ENCODE measurements at places on chromosomes 4 and X.

- no peak for DNase-seq
Observed at GRCh38 chr4:47914926-47915237, 499 bp upstream of the NFXL1 start.

DNA sequence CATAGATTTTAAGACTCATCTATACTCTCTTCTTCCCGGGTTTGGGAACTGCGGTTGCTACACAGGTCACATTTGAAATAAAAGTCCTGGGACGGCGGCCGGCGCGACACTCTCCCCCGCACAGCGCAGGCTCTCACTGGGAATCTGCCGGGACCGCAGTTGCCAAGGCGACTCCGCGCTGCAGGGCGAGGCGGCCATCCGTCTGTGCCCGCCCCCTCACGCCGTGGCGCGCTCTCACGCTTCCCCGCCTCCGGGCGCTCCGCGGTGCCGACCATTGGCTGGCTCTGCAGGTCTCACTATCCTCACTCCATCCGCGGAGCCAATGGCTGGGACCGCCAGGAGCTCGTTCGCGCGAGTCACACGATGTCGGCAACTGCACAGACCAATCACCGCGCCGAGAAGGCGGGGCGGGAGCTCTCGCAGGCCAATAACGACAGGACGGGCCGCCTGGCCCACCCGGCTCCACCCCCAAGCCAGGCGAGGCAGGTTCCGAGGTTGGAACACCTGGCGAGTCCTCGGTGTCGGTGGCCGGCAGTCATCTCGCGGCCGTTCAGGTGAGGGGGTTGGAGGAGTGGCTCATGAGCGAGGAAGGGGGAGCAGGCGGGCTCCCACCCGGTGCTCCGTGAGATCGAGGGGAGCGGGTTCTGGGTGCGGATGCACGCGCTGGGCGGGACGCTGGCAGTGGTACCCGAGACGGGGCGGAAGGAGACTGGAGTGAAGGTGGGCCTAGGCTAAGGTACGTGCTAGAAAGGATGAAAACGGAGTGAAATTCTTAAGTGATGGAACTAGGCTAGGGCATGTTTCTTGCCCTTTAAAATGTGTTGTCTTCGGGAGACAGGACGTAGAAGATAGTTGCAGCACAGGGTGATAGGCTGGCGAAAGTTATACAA is at the start of gene MSMO1:
TSS of gene MSMO1 (plus strand) at position 459 of the 890 bp plus-strand sequence. CDS start 5,702 bp downstream, outside the sequence.
- peak; percentile 98 for DNase-seq

DNA sequence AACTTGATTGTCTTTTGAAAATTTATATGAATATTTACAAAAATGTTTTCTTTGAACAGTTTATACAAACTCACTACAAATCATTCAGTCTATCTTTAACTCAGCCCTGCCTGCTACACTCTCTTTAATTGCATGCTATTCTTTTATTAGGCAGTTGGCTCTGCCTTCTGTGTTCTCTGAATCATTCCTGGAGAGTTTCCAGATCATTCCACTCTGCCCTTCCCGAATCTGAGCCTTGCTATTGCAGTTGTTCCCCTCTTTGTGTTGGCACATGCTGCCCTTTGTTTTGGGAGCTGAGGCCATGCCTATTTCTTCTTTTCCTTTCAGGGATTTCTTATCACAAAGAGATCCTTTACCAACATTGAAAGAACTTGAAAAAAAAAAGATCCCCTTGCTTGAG is 8.7 kb upstream of the TECRL start:
- no peak for DNase-seq

- no peak for DNase-seq
Observed at GRCh38 chr4:70734971-70735370, 13.2 kb downstream of the RUFY3 start.

DNA sequence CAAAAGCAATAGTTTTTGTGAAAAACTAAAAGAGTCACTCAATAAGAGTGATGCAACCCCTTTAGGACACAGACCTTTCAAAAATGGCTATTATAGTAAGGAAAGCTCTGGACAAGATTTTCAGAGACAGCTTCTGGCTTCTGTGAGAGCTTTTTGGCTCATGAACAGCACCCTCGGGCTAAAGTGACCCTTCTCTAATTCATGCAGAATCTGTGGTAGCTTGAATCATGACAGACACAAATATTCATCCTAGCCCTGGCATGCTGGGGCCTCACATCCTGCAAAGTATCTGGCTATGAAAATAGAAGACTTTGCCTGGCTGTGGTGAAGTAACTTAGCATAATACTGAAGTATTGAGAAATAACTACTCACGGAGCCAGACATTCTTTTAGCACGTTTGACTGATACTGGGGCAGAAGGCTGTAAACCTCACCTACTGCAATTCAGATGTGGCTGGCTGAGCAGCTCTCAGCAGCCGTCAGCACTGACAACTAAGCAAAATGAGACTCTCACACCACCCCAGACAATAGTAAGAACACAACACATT is 327.3 kb downstream of the MAPK10 start:
- DNase-seq, result no peak

DNA sequence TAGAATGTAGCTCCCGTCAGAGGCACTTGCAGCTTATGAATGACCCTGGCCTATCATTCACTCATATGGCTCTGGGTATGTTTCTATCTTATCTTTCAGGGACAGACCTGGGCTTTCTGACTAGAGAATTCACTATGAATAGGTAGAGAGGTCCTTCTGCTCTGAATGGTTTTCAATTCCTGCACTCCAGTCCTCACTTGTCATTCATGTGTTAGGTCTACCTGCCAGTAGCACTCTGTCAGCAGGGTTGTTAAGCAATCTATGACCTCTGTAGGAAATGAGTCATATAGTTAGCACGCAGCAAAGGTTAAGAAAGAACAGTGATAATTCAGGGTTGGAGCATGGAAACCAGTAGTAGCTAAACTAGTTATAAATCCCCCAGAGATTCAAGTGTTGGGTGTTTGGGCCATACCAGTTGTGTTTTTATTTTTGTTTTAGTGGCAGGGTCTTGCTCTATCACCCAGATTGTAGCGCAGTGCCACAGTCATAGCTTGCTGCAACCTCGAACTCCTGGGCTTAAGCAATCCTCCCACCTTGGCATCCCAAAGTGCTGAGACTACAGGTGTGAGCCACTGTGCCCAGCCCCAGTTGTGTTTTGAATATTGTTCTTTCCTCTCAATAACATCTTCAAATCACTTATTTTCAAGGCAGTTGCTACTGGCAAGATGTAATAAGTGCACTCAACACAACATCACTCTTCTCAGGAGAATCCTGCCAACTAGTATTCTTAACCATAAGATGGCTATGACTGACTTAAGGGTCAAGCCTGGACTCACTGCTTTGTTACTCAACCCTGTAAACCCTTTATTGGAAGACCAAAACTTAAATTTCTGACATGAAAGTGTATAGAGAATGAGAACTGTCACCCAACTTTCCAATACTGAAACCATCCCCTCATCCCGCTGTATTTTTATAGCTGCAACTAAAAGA is 25.1 kb downstream of the ARL13A start:
- peak; percentile 3 for DNase-seq

DNA sequence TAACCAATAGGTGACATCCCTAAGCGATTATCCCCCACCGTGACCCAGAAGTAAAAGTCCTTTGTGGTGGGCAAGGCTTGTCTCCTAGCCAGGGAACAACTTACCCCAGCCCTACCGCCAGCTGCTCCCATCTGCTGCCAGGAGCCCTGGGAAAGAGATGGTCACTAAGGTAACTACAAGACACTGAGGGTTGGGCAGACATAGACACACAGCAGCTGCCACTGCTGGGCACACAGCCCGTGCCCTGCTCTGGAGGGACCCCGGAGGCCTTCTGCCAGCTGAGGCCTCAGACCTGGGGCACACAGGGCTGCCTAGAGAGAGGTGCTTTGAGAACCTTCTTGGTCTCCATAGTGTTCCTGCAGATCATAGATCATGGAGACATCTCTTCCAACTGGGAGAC is 53.0 kb upstream of the PROM1 start:
- DNase-seq, result no peak

GRCh38 chrX:40933132-40933705 is 152.0 kb upstream of the USP9X start:
- no peak for DNase-seq

DNA sequence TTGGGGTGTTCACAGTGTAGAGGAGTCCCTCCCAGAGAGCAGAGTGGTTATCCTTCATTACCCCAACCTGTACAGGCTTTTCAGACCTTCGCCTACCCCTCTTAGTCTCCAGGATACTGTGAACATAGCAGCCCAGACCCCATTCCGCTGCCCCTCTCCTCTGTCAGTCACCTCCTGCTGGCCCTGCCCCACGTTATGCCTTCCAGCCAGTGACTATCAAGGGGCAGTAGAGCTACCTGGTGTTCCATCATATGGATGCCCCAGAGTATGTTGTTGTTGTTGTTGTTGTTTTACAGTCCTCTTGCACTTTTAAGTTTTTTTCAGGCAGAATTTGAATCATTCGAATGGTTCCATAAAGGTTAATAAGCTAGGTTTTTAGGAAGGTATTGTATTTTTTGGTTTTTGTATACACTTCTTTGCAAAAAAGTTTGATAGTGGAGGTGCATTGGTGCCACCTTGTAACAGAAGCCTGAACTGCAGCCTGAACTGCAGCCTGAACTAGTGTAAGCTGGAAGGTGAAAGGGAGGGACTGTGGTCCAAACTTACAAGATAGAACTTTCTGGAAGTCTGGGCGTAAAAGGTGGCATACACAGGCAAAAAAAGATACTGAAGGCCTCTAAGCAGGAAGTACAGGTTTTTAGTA is 101.4 kb upstream of the RAB40AL start:
- DNase-seq, result no peak

DNA sequence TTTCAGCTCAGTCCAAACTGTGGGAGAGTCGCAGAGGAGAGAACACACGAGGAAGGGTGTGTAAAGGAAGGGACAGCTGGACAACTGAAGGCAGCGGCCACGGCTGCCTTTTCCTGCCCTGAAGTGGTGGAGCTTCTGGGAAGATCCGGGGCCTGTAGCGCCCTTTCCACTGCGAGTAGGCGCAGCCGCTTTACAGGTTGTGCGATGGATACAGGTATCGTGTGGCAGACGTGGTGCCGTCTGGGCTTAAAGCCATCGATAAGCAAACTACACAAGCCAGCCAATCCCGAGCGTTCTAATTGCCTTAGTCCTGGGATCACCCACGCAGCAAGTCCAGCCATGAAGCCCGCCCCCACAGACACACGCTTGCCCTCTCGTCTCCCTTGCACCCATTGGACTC is 15.4 kb downstream of the NKX6-1 start:
- no peak for DNase-seq

- no peak for DNase-seq
Observed at GRCh38 chr4:54230484-54231418, 1.7 kb downstream of the PDGFRA start.

Data from GM12864 (cell line).